ENCODE measurements at places on chromosomes 4 and X.

- no peak for DNase-seq
Measured at GRCh38 chrX:3527811-3528210, 181.4 kb upstream of the MXRA5 start.

DNA sequence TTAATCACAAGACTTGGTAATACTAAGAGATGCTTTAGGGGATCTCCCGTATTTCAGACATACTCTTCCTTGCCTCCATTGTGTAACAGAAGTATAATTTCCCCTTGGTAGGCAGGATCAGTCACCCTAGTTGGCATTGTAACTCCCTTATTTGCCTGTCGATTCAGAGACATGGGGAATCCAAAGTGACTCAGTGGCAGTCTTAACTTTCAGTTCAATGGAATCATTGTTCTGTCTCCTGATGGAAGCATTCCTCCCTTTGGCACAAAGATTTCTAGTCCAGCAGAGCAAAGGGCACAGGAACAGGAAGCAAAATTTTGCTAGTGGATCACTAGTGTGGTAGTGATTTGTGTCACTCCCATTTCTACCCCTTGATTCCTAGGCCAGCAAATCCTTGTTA lies 80.4 kb downstream of the DCUN1D4 start:
- DNase-seq: no peak

GRCh38 chr4:109462297-109462696 lies 28.7 kb downstream of the SEC24B start:
- no peak for DNase-seq

DNA sequence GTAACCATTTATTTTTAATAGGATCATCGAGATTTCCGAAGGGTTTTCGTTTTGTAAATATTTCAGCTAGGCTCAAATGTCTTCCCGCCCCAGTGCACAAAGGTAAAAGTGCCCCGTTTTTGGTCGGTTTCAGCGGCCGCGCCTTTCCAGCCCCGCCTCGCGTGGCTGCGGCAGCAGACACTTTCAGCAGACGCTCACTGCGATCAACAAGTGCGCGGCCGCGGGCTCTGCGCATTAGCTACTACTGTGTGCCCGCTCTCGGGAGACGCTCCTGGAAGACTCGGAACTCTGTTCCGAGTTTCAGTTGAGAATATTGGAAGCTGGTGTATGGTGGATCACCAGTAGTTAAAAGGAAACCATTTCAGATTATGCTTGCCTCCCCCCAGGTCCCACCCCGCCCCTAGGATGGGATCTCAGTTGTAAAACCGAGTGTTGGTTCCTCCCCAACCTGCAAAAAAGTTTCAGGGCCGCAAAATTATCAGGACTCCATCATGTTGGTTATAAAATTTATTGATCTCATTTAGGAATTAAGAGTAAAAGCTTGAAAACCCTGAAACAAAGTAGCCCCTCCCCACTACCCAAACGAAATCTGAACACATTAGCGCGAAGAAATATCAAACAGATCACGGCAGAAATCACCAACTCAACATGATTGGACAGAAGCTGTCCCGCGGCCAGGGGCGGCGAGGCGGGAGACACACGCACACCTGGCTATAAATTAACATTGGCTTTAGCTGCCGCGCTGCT lies 2.2 kb downstream of the SOX3 start:
- DNase-seq: no peak

DNA sequence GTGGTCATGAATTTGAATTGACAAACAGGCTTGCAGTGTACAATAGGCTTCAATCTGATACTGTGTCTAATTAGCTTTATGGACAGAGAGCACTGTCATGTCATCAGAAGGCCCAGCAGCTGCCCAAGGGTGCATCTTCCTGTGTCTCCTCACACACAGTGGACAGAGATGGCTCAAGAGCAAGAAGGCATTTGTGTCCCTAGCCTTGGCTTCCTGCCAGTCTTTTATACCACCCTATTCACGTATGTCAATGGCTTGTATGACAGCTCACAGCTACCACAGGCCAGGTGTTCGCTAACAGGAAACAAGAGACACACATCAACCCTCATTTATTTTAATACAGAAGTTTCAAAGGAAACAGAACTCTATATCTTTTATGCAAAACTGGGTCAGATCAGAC lies 874.0 kb upstream of the AGA start:
- DNase-seq: no peak

DNA sequence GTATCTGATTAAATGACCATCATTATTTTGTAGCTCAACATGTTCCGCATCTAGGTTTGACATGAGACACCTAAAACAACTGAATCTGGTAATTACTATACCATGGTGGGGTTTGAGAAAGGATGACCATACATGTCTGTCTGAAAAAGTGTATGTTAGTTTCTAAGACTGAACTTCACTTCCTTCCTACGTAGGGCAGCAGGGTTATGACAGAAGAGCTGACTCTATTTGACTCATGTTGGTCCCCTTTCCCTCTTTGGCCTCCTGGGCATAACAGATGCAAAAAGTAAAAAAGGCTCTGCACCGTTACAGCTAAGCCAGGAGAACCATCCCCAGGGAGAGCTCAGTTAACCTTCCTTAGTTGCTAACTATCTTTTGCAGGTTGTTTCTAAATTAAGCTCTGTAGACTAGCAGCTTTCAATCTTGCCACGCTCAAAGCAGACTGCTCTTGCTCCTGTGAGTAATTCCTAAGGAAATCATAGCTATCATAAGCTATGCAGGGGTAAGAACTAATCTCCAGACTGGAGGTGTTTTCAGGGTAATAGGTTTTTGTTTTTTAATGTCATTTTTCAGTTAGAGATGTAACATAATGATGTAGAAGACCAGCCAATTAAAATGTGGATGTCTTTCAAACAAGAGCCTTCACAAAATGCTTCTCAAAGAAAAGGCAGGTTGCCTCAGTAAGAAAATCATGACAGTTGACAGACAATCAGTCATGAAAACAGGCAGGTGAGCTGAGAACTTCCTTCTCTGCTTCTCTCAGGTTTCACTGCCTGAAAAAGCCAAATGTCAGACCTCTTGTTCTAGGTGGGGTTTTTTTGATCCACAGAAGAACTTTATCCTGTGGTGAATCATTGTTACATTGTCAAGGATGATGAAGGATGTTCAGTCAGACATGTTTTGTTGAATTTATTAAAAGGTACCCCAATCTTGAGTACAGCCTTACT lies 66.9 kb upstream of the DAPP1 start:
- DNase-seq: no peak

DNA sequence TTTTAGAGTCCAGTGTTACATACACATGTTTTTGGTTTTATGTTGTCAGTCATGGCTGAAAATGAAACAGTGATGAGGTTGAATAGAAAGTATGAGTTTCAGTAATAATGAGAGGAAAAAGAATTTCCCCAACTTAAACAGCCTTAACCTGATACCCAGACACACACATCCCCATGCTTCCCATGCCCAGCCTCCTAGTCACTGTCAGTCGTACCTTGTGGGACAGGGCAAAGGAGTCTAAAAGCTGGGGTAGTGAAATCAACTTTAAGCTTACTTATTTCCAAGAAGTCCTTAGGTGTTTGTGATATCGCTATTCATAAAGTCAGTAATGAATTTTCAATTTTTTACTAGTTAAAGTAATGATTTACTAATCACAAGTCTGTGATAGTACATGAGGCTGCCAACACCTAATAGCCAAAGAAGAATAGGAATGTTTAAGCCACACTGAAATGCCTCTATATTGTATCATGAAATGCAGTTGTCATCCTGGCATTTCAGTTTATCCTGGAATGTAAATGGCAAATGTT lies 24.3 kb upstream of the GPR34 start:
- DNase-seq: no peak

GRCh38 chrX:19793471-19793870 lies 93.9 kb downstream of the SH3KBP1 start:
- no peak for DNase-seq

DNA sequence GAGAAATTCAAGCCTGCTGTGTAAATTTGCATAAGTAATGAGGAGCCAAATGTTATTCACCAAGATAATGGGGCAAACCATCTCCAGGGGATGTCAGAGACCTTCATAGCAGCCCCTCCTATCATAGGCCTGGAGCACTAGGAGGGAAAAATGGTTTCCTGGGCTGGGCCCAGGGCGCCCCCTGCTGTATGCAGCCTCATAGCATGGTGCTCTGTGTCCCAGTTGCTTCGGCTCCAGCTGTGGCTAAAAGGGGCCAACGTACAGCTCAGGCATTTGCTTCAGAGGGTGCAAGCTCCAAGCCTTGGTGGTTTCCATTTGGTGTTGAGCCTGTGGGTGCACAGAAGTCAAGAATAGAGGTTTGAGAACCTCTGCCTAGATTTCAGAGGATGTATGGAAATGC lies 859.3 kb downstream of the RPA4 start:
- DNase-seq: no peak
